ENCODE measurements at places on chromosomes 5 and 9.
A peak's percentile ranks its signal among the peaks of the same experiment; 100 is the strongest.

DNA sequence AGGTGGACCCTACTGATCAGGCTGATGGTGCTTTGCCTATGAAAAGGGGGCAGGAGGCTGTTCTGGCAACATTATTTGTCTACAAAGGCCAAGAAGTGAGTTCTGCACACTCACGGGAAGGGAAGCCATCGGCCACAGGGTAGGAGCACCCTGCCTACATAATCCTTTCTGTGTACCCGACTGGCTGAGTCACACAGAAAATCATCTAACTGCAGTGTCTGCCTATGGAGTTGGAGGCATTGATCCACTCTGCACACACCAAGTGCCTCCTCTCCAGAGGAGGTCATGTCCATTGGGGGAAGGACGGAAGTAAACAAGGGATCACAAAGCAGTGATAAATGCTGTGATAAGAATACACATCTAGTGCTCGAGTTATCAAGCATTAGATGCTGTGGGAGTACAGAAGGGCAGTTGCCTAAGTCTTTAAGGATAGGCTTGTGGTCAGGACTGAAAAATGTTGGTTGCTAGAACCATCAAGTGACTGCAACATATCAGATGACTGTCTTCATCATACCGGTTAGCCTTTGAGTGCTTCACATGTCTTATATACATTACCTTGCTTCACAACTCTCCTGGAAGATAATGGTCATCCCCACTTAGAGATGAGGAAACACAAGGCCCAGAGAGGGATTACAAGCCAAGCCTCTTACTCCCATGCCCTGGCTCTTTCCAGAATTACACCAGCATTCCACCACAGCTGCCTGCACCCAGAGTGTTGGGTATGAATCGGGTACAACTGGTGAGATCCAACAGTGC lies 1.3 kb upstream of the SLC2A8 start:
- DNase-seq, result no peak

DNA sequence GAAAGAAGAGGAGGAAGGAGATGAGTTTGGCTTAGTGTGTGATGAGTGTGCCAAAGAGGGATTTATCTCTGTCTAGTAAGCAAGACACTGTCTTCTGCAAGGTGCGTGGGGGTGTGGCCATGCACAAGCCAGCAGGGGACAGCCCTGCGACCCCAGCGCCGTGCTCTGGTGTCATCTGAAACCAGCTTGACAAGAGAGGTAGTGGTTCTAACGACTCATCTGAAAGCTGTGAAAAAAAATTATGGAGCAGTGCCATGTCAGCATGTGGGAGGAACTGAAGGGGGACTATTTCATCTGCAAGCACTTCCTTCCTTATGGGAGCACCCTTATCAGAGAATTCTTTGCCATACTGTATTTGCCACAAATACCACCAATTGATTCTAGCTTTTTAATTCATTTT lies 398.6 kb downstream of the PSAT1 start:
- peak; percentile 47 for DNase-seq

DNA sequence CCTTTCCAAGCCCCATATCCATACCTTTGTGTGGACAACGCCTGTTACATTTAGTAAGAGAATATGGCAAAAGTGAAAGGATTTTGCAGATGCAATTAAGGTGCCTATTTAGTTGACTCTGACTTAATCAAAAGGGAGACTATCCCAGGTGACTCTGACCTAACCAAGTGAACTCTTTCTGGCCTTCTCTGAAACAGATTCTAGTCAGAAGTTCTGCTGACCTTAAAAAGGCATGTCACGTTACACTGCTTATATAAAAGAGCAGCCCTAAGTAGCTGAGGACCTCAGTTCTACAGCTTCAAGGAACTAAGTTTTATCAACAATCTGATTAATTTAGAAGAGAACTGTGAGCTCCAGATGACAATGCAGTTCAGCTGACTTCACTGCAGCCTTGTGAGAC lies 5.7 kb upstream of the TICAM2 start:
- no peak for DNase-seq

GRCh38 chr9:114311571-114312512 lies 11.1 kb upstream of the ORM1 start:
- DNase-seq, result no peak

- no peak for DNase-seq
Measured at GRCh38 chr5:96931605-96932004, 4.3 kb upstream of the LNPEP start.

GRCh38 chr9:131308906-131309529 lies 19.5 kb downstream of the PLPP7 start:
- DNase-seq, result no peak

GRCh38 chr9:118156846-118157245 lies 452.6 kb downstream of the TLR4 start:
- DNase-seq, result no peak
